DMS79 (cell line): ENCODE measurements at places on chromosomes 13 and 19.

GRCh38 chr13:42258747-42259146 lies 13.2 kb upstream of the AKAP11 start:
- no peak for DNase-seq

DNA sequence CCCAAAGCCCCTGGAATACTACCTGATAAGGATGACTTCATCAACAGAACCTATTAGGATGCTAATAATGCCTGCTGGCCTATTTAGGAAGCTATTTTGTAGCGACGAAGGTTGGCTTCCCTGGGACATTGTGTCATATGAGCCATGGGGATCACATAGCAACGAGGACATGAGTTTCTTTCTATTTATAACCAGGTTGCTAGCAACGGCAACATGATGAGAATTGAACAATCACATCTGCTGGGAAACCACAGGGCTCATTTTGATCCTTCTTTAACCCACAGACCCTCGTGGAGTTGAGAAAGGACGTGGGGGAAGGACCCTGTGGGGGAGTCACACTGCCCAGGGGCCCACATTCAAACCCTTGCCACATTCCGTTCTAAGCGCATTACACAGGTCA lies 172.2 kb downstream of the COL4A1 start:
- no peak for DNase-seq

DNA sequence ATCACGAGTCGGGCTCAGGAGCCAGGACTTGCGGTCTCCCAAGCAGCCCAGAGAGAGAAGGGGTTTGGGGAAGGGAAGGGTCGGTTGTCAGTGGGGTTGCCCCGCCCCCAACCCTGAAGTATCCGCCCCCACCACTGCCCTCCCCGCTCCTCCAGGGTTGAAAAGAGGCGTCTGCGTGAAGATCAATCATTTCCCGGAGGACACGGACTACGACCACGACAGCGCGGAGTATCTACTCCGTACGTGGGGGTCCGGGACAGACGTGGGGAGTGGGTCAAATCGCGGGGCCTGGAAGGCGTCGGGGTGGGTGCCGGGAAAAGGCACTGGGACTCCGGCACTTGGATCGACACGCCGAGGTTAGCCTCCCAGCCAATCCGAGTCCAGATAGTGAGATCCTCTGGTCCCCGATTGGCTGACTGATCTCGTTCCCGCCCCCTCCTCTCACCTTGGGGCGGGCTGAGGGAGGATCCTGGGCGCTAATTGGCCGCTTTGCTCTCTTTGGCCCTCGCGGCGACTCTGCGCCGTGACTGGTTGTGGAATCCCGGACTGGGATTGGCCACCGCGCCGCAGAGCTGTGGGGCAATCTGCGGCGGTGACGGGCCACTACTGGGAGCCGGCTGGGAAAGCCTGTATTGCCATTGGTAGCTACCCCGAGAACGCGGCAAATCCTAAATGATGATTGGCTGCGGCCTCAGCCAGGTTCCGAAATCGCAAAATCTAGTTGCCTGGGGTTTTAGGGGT lies 13.3 kb upstream of the CACNG6 start:
- no peak for DNase-seq

DNA sequence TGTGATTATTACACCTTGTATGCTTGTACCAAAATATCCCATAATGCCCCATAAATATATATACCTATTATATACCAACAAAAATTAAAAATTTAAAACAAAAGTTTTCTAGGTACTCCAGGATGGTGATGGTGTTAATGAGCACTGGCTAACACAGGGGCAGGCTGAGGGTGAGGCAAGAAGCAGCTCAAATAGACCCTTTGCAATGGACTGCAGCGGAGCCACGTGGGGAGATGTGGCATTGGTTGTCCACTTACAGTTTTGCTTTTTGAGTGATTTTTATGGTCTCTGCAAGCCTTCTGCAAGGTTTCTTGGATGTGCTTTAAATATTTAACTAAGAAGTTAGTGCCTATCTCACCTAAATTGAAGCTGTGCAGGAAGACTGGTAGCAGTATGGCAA lies 132.9 kb downstream of the RAP2A start:
- no peak for DNase-seq

DNA sequence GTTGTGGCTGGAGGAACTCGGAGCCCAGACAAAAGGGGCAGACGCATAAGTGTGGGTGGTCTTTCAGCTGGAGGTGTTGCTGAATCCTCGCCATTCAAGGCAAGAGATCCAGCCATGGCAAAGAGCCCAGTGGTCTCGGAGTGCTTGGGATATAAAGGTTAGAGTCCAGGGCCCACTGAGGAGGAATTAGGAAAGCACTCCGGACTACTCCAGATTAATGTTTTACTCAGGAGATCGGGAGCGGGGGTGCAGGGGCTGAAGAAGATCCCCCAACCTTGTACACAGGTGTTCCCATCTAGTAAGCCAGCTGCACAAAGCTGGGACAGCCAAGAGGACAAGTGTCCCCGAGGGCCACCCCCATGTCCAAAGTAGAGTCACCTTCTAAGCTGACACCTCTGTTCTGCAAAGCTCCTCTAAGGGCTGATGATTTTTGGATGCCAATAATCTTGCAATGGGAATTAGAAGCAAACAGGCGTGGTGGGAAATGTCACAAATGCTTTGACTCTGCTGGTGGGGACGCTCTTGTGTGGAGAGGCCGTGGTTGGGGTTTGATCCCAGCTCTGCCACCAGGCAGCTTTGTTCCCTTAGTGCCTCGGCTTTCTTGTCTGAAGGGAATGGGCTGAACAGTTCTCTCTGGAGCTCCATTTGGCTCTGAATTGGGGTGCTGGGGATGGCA lies 194.3 kb upstream of the SOX1 start:
- no peak for DNase-seq

GRCh38 chr13:43596924-43597598 lies 189.7 kb downstream of the ENOX1 start:
- DNase-seq, result no peak

GRCh38 chr13:108044954-108045353 lies 170.4 kb downstream of the LIG4 start:
- no peak for DNase-seq

GRCh38 chr13:42653679-42654078 lies 79.7 kb downstream of the TNFSF11 start:
- DNase-seq, result no peak

DNA sequence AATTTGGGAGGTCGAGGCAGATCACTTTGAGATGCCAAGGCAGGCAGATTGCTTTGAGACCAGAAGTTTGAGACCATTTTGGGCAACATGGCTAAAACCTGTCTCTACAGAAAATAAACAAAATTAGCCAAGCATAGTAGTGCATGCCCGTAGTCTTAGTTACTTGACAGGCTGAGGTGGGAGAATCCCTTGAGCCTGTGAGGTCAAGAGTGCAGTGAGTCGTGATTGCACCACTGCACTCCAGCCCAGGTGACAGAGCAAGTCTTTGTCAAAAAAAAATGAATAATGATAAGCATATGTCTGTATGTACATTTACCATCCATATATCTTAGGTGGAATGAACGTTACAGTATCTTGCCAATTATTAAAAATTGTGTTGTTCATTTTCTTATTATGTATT lies 2447.7 kb downstream of the PCDH9 start:
- DNase-seq, result no peak

- no peak for DNase-seq
Observed at GRCh38 chr13:106302843-106303242, 232.6 kb downstream of the EFNB2 start.

DNA sequence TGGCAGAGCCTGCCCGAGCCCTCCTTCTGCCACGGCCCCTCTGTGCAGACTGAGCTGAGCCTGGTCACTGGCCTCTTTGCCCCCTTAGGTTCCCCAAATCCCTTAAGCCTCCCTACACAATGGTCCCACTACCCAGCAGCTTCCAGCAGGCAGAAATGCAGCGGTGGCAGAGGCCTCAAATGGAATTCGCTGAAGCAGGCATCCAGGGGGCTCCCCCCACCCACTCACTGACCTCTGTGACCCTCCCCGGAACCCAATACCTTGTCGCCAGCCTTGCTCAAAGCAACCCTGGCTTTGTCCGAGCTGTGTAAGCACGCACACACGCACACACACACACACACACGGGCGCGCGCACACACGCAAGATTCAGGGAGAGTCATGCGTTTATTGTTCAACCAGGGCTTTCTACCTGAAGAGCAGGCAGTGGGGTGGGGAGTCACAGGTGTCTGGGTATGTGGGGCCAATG lies at the start of gene LIM2:
Gene LIM2, minus strand, starts transcription at position 51 of the 466 bp plus-strand sequence. CDS start 531 bp downstream, outside the sequence.
- DNase-seq, result no peak

GRCh38 chr13:112718318-112718717 lies 28.5 kb downstream of the ATP11A start:
- DNase-seq, result no peak

DNA sequence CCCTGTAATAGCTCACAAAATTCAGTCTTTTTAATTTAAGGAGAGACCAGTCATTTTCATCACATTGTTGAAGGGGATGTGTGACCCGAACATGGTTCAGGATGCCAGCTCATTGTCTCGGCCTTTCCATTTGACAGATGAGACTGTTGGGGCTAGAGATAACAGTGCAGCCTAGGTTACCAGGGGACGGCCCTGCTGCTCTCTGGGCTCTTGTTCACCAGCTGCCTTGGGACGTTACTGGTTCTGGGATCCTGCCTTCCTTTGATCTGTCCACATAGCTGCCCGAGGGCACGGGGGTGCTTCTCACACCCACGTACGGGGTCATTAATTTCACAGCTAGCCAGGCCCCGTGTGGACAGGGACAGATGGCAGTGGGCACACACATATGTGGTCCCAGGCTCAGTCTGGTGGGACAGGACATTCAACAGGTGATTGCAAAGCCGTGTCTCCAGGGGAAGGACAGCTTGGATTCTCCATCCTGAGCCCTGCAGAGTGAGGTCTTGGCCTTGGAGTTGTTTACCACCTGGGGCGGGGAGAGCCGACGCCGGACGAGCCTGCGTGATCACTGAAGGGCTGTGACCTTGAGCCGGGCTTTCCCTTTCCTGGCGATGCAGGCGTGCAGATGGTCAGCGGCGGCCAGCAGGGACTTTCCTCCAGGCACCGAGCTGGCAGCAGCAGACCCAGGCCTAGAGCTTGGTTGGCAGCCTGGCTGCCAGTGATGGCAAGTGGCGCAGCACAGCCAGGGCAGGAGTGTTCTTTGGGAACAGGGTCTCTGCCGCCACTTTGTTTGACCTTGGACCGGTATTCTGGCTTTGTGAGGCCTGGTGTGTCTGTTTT lies 26.7 kb upstream of the NPAS1 start:
- DNase-seq, result no peak

- no peak for DNase-seq
Observed at GRCh38 chr19:44988896-44989556, 12.2 kb upstream of the RELB start.

DNA sequence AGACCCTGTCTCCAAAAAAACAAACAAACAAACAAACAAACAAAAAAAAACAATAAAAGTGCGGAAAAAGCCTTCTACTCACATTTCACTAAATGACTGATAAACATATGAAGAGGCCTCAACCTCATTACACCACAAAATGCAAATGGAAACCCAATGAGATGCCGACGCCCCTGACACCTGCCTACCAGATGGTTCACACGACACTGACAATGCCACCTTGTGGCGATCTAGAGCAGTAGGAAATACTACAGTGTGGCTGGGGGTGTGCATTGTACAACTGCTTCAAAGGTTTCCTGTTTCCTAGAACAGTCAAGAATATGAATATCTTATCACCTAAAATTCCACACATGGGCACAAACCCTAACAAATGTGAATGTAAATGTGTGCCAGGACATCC lies 14.0 kb downstream of the SCGB2B2 start:
- no peak for DNase-seq

GRCh38 chr13:98540476-98540875 lies 36.4 kb downstream of the STK24 start:
- DNase-seq, result no peak

DNA sequence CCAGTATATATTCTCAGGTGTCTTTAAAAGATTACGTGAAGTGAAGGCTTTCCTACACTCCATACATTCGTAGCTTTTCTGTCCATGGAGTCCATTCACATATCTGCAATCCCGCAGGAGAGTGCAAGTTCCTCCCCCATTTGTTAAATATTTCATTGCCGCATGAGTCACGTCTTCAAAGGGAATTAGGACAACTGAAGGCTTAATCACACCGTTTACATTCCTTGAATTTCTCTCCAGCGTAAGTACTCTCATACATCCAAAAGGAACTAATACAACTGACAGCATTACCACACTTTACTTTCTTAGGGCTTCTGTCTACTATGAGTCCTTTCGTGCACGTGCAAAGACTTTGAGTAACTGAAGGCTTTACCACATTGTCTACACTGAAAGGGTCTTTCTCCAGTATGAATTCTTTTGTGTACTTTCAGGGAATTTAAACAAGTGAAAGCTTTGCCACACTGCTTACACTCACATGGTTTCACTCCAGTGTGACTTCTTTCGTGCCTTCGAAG lies 29.0 kb upstream of the ZNF564 start:
- no peak for DNase-seq

GRCh38 chr13:103349211-103349980 lies 283.2 kb upstream of the SLC10A2 start:
- DNase-seq, result no peak
